Left hindlimb (tissue), 1 donor: ENCODE measurements at places on chromosomes 12 and 14.
A peak's percentile ranks its signal among the peaks of the same experiment; 100 is the strongest.

- peak; percentile 74 for DNase-seq
These were observed 183.6 kb upstream of the PRMT8 start for GRCh38 chr12:3307389-3307788.

- no peak for DNase-seq
These were observed 24.9 kb upstream of the TMED2 start for GRCh38 chr12:123559468-123559867.

DNA sequence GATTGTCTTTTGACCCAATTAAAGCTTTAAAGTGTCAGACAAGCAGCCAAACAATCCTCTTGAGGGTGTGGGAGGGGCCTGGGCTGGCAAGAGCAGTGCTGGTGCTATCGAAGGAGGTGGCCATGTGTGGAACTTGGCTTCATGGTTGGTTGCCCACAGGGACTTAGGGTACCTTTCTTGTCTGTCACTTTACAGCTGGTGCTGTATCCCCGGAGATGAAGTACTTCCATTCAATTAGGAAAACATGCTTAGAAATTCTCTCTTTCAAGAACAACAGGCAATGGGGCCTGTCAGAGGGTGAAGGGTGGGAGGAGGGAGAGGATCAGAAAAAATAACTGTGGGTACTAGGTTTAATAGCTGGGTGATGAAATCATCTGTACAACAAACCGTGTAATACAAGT is 86.5 kb downstream of the DAAM1 start:
- no peak for DNase-seq

DNA sequence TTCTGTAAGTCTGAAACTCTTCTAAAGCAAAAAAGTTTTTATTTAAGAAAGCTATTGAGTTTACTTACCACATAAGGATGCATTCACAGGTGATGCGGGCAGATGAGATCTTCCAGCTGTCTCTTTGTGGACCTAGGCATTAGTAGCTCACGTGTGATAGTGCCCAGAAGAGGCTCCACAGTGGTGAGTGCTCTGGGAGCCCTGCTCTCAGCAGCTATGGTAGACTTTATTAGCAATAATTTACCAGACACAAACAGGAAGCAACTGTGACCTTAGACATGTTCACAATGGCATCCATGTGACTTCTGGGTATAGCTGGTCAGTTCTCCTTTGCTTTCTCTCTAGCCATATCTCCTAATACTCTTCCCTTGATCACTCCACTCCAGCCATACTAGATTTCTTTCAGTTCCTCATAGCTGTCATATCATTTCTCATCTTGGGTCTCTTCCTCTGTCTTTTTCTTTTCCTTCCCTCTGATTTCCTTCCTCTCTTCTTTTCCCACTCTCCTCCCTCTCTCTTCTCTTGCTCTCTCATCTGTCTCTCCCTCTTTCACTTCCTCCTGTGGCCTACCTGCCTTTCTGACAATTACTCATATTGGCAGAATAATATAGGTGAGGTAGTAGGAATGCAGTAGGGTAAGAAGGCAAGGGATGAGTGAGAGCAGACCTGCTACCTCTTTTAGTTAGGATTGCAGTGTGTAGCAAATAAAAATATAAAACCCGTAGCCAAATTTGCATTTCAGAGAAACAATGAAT is 75.2 kb upstream of the SCAF11 start:
- DNase-seq, result no peak

DNA sequence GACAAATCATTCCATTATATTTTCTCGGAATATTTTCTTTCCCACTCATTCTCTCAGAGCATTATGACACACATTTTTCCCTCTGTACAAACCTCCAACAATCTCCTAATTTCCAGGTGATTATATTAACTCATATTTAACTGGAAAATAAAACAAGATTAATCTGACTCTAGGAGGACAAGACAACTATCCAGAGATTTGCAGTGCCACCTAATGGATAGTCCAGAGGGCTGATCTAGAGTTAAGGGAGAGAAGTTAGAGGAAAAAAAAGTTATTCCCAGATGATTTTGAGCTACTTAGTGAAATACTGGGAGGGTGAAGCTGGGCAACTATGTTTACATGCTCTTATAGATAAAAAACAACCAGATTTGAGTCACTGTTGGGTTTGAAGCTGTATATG is 161.7 kb downstream of the ALX1 start:
- DNase-seq, result no peak

GRCh38 chr14:39434401-39434800 is 2.2 kb upstream of the FBXO33 start:
- DNase-seq, result no peak

DNA sequence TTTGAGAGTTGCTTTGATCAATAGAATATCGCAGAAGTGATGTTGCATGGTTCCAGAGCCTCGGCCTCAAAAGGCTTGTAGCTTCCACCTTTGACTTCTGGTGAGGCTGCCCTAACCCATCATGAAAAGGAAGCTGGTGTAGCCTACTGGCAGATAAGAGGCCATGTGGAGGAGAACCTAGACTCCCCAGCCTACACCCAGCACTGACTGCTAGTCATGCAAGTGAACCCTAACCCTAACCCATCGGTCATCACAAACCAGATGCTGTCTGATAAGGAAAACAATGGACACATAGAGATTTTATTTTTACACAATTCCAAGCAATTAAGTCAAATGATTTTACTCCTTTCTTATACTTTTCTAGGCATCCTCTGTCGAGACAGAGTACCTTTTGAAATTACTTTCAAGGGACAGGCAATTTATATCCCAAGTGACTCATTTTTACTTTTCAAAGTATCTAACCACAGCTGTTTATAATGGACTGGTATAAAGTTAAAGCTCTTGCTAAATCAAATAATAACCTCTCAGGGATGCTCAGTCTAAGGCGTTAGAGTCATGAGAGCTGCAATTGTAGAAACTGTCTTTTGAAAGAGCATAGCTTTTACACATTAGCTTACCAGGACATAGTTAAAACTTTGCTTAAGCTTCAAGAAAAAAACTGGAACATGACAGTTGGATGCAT is 17.6 kb downstream of the PTPRB start:
- DNase-seq, result no peak

DNA sequence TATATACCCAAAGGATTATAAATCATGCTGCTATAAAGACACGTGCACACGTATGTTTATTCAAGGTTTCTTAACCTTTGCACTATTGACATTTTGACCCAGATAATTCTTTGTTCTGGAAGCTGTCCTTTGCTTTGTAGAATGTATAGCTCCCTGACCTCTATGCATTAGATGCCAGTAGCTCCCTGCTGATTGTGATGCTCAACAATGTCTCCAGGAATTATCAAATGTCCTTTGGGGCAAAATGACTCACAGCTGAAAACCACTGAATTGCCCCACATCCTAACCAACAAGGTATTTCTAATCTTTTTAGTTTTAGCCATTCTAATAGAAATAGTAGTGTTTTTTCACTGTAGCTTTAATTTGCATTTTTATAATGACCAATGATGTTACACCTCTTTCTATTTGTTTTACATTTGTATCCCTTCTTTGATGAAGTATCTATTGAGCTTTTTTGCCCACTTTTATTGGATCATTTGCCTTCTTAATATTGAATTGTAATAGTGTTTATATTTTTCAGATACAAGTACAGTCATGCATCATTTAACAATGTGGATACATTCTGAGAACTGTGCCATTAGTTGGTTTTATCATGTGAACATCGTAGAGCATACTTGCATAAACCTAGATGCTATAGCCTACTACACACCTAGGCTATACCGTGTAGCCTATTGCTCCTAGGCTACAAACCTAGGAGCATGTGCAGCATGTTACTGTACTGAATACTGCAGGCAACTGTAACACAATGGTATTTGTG is 10.4 kb upstream of the NOPCHAP1 start:
- no peak for DNase-seq

DNA sequence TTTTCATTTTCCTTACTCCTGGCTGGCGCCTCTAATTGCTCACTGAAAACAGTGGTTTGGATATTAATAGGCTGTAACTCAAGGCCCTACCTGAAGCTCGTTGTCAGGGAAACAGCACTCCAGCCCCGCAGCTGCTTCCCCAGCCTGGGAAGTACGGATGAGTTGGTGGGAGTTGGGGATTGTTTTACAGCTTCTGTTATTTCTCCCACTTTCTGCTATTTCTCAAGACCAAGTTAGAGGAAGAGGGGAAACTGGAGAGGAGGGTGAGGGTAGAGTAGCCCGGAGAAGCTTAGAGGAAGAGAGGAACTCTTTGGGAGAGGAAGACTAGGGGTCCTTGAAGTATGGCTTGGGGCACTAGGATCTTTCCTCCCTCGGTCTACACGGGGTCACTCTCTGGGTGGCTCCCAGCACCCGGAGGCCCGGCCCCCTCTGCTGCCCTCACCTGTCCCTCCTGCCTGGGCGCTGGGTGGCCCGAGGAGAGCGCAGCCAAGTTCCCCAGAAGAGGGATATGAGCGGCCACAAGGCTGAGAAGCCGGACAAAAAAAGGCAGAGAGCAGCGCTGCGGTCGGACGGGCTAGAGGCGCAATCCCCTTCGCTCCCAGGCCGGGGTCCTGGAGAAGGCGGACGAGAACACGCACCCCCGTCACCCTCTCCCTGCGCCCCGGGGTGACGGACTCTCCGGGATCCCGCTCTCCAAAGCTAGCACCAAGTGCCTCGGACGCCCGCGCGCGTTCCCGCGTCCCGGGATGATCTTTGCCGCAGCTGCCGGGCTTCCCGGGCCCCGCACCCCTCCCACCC is 671 bp downstream of the SPTB start:
- DNase-seq, result no peak

- DNase-seq, result peak; percentile 59
These were observed 5.8 kb upstream of the TNFRSF1A start for GRCh38 chr12:6347367-6348338.

- DNase-seq, result no peak
These were observed 17.4 kb upstream of the GALNT16 start for GRCh38 chr14:69242311-69243224.

DNA sequence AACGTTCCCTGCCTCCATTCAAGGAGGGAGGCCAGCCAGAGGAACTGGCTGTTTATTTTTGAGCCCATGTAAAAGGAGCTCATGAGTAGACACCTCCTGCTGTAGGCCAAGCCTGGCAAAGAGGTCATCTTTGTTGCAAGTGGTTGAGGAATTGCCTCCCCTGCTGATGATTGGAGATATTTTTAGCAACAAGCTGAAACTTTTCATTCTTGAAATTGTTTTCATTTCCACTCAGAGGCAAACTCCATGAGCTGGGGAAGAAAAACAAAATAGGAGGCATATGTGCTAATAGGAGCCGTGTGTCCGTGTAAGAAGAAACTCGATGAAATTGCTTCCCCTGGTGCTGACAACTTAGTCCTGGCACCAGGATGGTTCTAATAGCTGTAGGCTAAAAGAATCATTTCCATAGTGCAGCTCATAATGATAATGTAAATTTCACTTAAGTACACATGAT is 440.1 kb upstream of the FAR2 start:
- no peak for DNase-seq
